ENCODE measurements at places on chromosomes 13 and 19.

DNA sequence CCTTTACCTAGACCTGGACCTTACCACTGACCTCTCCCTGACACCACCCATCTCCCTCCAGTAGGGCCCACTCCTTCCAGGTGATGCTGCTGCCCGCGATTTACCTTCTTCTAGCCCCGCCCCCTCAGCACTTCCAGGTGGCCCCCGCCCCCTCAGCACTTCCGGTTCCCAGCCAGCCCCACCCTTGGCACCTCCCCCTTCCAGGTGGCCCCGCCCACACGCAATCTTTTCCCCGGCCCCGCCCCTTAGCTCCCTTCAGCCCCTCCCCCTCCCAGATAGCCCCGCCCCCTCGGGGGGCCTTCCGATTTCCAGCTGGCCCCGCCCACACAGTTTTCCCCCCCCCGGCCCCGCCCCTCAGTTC, 586 bp downstream of the LIG1 start:
- peak; percentile 91 for DNase-seq

- DNase-seq: no peak
Measured at GRCh38 chr19:9885077-9885552, 50.0 kb downstream of the PIN1 start.

DNA sequence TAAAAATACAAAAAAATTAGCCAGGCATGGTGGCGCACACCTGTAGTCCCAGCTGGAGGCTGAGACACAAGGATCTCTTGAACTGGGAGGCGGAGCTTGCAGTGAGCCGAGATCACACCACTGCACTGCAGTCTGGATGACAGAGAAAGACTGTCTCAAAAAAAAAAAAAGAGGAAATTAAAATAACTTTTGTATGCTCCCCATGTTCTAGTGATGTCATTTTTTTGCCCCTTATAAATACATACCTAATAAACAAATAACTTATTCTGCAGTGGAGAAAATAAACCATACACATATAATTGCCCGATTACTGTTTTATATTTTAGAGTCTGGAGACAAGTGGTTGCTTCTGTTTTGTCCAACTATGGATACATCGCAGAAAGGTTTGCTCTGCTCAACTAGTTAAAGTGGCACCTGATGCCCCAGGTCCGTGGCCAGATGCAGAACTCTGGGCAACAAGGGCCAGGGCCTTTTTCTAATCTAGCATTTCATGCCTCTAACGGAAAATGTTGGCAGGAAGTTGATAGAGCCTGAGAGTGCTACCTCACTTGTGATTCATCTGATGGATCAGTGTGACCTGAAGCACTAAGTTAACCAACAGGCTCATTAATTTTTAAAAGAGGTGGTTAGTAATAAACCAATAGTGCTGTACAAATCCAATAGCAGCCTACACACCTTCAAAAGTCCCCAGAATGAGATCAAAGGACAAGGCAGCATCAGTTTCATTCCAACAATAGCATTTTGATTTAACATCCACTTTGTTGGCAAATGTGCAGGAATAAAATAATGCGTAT, 18.8 kb downstream of the UBE2L5 start:
- DNase-seq: no peak

DNA sequence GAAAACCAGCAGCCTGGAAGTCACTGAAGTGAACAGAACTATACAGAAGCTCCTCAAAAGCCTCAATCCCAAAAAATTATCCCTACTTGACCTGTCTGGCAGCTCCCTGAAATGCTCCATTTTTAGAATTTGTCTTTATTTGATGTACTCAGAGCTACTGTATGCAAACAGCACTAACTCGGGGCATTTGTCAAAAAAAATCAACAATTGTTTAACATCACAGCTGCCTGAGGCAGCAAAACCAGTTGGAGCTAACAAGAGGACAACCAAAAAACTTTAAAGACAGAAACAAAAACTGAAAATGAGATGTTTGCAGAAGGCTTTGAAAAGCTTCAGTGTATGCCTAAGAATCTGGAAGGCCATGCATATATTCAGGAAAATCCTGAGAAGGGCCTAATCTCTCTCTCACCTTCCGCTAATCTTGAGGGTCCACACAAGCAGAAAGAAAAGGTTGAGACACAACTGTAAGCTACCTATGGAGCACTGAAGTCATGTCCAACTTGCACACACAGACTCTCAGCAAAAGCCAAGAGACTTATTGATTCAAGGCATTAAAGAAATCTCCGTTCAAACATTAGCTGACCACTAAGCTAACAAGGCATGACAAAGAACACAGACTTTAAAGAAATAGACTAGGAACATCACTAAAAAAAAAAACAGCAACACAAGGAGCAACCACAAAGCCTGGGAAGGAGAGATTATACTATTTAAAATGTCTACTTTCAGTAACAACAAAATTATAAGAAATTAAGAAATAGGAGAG, 16.1 kb downstream of the VWA8 start:
- no peak for DNase-seq

- DNase-seq: no peak
Measured at GRCh38 chr13:93254775-93255174, 28.2 kb downstream of the GPC6 start.

GRCh38 chr13:65965501-65965900, 1264.6 kb downstream of the PCDH9 start:
- DNase-seq: no peak

DNA sequence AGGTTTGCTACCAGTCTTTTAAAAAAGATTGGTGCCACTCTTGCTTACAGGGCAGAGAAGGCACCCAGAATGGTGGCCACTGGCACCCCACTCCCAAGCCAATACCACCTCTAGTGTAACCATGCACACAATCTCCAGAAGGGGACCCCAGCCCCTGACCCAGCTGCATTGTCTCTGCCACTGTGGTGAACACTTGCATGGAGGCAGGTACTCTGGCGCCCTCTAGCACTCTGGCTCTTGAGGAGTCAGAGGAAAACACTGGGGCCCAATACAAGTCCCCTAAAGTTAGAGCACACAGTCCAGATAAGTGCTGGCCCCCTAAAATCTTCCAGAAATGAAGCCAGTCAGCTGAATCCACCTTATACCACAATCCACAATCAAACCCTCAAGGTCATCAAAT, 6.0 kb downstream of the ERVV-1 start:
- no peak for DNase-seq

GRCh38 chr19:49666120-49666444, 349 bp downstream of the BCL2L12 start:
- DNase-seq: no peak

DNA sequence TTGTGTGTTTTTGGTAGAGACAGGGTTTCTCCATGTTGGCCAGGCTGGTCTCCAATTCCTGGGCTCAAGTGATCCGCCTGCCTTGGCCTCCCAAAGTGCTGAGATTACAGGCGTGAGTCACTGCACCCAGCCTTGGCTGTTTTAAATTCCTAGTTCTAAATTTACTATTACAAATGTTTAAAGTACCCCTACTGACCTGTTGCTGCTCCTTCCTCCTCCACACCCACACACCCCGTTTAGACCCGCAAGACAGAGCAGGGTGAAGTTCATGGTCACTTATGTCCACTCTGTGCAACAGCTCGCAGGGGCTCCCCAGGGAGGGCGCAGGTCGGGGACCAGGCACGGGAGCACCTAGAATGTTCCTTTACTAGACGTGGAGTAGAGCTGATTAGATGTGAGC, 28.7 kb downstream of the TMEM161A start:
- DNase-seq: no peak

DNA sequence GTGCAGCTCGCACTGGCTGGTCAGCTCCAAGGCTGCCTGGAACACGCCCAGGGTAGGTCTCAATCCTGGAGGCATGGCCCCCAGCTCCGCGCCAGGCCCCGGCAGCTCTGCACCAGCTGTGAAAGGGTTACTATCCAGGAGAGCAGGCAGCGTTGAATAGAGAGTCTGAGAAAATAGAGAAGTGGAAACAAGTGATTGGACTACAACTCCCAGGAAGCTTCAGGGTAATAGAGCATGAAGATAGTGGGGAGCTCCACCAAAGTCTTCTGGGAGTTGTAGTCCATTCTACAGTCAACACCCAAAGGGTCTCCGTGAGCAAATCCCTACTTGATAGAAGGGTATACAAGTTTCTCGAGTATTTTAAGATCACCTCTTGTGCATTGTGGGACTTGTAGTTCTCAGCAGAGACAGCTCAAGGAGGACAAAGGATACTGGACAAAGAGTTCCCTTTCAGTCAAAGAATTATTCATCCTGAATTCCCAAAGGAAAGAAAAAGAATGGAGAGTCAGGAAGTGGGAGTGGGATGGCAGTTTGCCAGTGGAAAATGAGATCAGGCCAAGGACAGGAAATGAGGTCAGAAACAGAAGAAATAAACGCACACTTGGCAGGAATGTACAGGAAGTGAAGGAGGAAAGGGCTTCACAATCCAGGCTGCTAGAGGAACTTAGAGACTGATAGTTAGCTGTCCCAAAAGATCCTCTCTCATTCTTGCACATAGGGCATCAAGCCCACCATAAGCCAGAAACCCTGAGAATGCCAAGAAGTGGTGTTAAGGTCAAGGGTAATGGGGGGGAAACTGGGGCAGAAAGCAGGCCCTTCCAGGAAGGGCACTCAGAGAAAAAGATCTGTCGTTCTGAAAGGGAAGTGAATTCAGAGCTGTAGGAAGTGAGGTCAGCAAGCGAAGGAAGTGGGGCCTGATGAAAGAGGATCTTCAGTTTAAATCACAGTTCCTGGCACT, 5.5 kb upstream of the MAMSTR start:
- peak; percentile 29 for DNase-seq

DNA sequence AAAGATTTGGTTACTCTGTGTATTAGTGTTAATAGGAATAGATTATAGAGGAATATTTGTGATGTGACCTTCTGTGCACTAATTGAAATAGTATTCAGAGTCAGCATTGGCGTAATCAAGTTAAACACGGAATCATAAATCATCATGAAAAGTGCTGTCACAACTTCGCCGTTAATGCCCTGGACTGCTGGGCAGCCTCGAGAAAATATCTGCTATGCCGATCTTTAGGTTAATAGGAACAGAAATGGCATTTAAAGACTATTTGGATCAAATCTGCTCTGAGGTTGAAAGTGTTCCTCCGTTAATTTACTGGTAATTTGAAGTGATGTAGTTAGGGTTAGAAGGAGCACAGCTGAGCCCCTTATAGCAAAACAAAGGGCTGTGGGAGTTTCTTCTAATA, 219.0 kb downstream of the MZT1 start:
- DNase-seq: no peak

- DNase-seq: no peak
Measured at GRCh38 chr19:14310055-14310454, 71.2 kb upstream of the ADGRE5 start.

- DNase-seq: no peak
Measured at GRCh38 chr19:8631425-8631819, 989 bp downstream of the NFILZ start.

- DNase-seq: no peak
Measured at GRCh38 chr13:77031656-77032243, 4.8 kb upstream of the FBXL3 start.

DNA sequence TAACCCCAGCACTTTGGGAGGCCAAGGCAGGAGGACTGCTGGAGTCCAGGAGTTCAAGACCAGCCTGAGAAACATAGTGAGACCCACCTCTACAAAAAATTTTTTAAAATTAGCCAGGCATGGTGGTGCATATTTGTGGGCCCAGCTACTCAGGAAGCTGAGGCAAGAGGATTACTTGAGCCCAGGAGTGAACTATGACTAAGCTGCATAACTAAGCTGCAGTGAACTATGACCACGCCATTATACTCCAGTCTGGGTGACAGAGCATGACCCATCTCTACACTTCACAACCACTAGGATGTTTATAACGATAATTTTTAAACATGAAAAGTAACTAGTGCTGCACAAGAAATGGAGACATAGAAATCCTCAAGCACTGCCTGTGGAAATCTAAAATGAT, 352.7 kb upstream of the SGCG start:
- no peak for DNase-seq

Measured in CD4-positive, alpha-beta T cell treated with Interleukin-6 for 4 hours (primary cell).